ENCODE measurements at places on chromosomes 3 and 15.

DNA sequence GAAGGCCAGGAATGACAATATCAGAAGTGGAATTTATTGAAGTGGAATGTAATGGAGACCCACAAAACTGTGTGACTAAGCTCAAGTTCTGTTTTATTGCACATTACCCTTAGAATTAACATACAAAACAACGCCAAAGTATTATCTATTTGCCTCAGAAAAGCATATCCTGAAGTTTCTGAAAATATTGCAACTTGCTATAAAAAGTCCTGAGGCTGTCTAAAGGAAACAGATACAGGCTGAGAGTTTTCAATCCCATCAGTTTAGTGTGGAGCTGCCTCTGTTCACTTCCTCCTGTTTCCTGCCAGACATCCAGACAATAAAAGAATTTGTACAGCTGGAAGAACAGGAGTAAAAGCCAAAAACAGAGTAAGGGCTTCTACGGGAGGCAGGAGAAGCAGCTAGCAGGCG, 108.8 kb downstream of the FBN1 start:
- no peak for DNase-seq

DNA sequence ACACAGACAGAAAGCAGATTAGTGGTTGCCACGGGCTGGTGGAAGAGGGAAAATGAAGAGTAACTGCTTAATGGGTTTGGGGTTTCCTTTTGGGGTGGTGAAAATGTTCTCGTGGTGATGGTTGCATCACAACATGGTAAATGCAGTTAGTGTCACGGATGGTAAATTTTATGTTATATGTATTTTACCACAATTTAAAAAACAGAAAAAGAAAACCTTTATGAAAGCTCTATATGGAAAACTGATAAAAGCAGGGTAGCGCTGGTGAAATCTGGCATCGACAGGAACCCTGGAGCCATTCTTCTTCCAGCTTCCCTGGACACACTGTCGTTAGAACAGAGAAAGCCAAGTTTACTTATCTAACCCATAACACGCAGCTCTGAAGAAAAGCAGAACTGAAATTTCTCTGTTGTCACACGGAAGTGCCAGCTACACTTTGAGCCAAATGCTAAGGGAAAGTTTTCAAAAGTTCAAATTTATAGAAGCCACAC, 287.7 kb upstream of the NR2F2 start:
- DNase-seq = no peak

GRCh38 chr3:17730318-17730967, 12.0 kb downstream of the TBC1D5 start:
- DNase-seq = no peak

- no peak for DNase-seq
Measured at GRCh38 chr3:128411574-128412064, 55.1 kb downstream of the DNAJB8 start.

DNA sequence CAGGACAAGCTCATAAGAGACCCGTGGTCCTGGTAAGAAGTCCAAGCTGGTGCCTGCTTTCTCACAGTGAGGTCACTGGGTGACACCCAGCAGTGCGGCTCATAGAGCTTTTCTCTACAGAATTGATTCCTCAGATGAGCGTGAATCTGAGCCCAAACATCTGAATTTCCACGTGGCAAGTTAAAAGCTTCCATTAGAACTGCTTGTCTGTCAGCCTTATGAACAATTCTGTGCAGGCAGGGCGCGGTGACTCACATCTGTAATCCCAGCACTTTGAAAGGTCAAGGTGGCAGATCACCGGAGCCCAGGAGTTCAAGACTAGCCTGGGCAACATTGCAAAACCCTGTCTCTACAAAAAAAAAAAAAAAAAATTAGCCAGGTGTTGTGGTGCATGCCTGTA, 113.1 kb upstream of the ABHD17C start:
- no peak for DNase-seq

GRCh38 chr15:32852771-32853170, 135.0 kb downstream of the GREM1 start:
- no peak for DNase-seq

DNA sequence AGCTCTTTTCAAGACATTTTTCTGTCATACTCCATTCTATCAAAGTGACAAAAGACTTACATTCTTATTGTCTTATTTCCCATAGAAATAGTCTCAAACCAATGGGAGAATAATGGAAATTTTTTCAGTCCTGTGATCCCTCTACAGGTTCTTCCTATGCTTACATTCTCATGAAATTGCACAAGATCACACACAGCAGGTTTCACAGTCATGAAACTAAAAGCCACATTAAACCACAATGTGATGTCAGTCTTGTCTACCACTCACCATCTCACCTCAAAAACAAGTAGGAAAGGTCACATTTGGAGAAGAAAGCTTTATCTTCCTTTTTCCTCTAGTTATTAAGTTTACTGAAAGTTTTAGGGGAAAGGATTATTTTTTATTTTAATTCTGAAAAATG, 161.0 kb upstream of the RORA start:
- no peak for DNase-seq

DNA sequence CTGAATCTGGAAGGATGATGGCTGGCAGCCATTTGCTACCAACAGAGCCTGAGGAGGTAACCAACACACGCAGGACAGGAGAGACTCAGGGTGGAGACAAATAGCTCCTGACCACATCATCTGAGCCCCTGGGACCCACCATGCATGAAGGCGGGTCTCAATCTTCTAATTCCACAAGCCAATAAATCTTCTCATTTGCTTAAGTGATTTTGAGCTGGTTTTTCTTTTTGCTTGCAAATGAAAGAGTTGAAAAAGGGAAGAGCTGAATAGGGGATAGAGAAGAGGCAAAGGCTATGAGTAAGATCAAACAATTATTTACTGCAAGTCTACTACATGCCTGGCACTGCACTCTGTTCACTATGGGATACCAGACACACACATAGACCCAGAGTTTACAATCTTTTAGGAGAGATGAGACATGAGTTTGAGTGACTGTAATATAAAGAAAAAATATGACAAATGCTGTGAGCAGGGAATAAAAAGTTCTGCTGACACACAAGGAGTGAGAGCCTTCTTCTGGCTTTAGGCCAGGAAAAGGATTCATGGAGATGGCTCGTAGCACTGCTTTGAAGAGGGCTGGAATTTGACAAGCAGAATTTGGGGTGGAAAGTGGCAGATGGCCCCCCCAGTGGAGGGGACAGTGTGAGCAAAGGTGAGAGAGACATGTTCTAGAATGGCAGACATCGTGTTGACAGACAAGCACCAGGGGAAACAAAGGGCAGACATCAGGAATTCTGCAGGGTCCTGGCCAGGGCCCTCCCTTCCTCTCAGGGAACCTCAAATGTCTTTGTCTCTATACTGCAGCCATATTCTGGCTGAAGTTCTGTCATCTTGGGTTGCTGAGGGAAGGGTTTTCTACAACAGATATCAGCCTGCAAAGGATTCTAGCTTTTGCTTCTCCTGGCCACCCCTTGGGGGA, 69.8 kb upstream of the WNT5A start:
- DNase-seq = no peak

- no peak for DNase-seq
Measured at GRCh38 chr3:46416125-46416810, 9.2 kb downstream of the CCRL2 start.

- no peak for DNase-seq
Measured at GRCh38 chr3:113896930-113897329, 50.9 kb upstream of the ZDHHC23 start.

GRCh38 chr15:77107531-77108355, 36.8 kb upstream of the TSPAN3 start:
- DNase-seq = peak; percentile 73

DNA sequence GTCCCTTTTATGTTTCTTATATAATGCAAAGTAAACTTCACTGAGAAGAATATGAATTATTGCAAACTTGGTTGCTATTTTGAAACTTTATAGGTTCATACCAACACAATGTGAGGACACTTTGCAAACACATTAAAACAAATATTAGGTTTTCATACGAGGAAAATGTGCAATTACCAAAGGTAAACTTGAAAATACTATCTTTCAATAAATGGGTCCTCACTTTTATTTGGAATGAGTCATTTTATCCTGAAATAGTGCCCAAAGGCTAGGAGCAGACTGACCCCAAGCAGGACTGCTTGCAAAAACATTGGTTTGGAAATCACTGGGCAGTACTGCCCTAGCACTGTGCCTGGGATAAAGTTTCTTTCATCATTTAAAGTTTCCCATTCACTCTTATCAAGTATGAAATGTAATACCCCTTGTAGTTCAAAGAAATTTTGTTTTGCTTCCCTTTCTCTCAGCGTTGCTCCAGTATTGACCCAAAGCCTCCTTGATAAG, 396.5 kb downstream of the EPHA3 start:
- no peak for DNase-seq

DNA sequence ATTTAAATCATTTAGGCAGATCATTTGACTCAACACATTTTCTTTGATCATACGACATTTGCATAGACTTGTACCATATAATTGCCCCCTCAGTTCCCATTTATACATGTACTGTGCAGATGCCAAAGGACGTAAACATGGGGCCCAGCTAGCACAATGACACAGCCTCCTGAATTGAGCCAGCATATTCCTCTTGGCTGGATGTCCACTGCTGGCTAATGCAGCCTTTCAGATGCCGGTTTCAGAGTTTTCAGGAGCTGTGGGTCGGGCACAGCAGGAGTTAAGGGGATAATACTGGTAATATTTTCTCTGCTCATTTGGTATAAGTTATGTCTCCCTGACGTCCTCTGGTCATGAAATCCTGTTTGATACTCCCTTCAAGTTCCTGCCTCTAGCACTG, 39.4 kb downstream of the KAT2B start:
- no peak for DNase-seq

DNA sequence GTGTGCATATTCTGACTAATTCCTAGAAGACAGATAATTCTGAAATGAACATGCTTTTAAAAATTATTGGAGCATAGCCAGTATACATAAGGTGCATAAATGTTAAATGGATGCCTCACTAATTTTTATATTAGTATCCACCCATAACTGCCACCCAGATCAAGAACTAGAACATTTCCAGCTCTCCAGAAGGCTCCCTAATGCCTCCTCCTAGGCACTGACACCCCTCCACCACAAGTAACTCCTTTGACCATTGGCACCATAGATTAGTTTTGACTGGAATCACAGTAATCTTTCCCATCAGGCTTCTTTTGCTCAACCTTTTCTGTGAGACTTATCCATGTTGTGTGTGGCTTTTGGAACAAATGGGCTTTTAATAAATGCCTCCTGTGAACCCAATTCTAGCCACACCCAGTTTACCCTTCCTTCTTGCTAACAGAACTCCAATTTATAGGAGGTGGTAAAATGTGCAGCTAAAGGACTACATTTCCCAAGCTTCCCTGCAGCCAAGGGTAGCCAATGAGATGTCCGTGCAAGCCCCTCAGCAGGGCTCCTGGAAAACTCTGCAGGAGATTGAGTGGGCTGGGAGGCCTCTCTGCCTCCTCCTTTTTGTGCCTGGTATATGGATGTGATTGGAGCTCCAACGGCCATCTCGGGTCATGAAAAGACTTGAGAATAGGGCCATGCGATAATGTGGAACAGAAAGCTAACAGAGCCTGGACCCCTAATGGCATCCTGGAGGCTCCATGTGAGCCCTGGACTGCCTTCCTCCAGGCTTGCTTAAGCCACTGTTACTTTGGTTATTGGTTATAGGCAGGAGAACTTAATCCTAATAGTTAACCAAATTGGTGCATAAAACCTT, 322.6 kb upstream of the TLE3 start:
- DNase-seq = no peak

- no peak for DNase-seq
Measured at GRCh38 chr3:4712109-4712508, 219.0 kb downstream of the ITPR1 start.

DNA sequence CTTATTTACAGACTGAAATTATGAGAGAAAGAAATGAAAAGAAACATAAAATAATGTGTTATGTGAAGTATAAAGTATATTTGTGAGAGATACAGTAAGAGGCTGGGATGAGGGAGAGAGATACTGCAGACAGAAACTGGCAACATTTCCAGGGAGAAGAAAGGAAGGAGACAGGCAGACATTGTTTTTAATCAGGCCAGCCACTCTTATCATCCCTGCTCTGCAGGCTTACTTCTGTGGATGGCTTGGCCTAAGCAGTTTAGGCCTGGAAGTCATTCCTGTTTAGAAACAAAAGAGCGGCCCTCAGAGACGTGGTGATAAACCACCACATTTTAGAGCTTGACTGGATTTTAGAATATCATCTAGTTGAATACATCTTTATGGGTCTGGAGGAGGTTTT, 12.4 kb downstream of the PCCB start:
- DNase-seq = no peak

DNA sequence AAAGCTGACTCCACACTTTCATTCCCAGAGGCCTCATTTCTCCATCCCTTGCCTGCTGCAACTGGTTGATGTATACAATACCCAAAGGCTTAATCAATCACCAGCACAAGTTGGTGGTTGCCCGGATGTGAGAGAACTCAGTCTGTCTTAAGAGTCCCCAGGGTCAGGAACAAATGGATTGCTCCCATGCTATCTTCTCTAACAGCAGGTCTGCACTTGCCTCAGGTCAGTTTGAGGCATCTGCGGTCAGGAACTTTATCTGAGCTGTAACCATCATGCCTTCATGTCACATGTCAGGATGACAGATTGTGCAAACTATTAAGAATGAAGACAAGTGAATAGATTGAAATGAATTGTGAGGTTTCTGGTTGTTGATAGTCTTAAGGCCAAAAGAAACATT, 56.1 kb downstream of the BFSP2 start:
- no peak for DNase-seq

- no peak for DNase-seq
Measured at GRCh38 chr3:30835667-30836066, 58.8 kb downstream of the GADL1 start.

DNA sequence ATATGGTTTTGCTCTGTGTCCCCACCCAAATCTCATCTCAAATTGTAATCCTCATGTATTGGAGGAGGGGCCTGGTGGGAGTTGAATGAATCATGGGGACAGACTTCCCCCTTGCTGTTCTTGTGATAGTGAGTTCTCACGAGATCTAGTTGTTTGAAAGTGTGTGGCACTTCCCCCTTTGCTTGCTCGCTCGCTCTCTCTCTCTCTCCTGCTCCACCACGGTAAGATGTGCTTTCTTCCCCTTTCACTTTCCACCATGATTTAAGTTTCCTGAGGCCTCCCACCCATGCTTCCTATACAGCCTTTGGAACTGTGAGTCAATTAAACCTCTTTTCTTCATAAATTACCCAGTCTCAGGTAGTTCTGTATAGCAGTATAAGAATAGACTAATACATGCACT, 60.7 kb downstream of the GSK3B start:
- DNase-seq = no peak

GRCh38 chr3:185308126-185308754, 54.4 kb upstream of the EHHADH start:
- peak; percentile 44 for DNase-seq

DNA sequence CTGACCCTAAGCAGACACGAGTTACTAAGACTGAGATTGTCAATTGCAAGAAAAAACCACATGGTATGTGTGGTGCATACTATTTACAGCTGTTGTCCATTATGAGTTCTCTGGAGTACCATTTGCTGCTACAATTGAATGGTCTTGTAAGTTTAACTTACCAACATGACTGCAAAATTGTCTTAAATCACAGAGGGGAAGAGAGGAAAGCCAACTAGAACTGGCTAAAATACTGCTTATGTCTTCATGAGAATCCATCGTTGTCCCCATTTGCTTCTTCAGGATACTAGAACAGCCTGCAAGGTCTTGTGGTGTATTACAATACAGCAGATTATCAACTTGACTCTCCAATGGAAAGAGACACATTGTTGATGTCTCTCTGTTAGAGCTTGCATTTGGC, 313.2 kb downstream of the AGBL1 start:
- no peak for DNase-seq

GRCh38 chr15:79041601-79042168, 48.9 kb downstream of the RASGRF1 start:
- DNase-seq = peak; percentile 42

Data from brain (organoid and tissue), 16 donors.